ENCODE measurements at places on chromosomes 13 and 19. TPM values are rescaled to one million over a fixed set of nuclear protein-coding genes. Genes with fewer than 3 reads are reported as not detected.

The NCLN gene
- total RNA-seq = 52.7 TPM

DNA sequence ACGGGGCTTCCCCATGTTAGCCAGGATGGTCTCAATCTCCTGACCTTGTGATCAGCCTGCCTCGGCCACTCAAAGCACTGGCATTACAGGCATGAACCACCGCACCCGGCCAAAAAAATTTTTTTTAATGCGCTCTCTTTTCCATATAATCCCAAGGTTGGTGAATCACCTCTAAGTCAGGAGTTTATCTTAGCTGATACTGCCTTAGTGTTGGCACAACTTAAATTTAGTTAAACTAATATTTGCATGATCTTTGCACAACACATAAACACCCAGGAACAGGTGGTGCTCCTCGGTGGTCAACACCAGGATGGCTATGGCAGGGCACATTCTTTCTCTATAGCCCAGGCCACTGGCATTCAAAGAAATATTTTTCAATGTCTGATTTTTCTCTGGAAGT is 24.1 kb upstream of the PSG7 start:
- DNase-seq = peak; percentile 18

- no peak for DNase-seq
Measured at GRCh38 chr13:74171641-74172040, 37.4 kb upstream of the KLF12 start.

- DNase-seq = no peak
Measured at GRCh38 chr19:24048261-24048660, 38.7 kb upstream of the ZNF254 start.

The TSHZ3 gene
- 10.8 TPM for total RNA-seq

GRCh38 chr13:43195551-43195950 is 172.2 kb downstream of the DNAJC15 start:
- DNase-seq = no peak

DNA sequence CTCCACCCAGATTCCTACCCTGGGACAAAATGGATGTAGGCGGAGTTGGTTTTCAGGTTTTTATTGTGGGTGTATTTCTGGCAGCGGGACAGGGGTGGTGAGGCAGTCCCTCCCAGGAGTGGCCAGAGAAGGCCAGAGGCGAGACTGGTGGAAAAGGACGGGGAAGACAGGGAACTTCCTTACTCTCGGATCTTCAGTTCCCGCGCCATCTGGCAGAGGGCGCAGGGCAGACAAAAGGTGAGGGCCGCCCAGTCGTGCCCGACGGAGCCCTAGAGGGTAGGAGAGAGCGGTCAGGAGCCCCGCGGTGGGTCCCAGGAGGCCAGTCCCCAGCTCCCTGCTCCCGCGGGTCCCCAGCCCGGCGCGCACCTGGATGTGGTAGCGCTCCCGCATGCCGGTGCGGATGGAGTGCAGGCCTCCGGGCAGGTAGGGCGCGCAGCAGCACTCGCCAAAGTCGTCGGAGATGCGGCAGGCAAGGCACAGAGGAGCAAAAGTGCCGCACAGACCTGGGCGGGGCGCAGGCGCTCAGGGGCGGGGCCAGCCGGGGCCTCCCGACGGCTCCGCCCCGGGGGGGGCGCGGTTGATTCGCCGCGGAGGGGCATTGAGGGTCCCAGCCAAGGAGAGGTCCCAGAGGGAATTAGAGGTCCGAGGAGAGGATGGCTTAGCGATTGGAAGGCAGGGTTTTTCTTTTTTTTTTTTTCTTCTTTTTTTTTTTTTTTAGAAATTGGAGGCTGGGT is 3.0 kb downstream of the CNFN start:
- DNase-seq = peak; percentile 45

GRCh38 chr19:54162241-54162805 is 2.8 kb upstream of the LENG1 start:
- DNase-seq = peak; percentile 80

Data from fibroblast of villous mesenchyme (primary cell).